ENCODE measurements at places on chromosomes 4 and X.

DNA sequence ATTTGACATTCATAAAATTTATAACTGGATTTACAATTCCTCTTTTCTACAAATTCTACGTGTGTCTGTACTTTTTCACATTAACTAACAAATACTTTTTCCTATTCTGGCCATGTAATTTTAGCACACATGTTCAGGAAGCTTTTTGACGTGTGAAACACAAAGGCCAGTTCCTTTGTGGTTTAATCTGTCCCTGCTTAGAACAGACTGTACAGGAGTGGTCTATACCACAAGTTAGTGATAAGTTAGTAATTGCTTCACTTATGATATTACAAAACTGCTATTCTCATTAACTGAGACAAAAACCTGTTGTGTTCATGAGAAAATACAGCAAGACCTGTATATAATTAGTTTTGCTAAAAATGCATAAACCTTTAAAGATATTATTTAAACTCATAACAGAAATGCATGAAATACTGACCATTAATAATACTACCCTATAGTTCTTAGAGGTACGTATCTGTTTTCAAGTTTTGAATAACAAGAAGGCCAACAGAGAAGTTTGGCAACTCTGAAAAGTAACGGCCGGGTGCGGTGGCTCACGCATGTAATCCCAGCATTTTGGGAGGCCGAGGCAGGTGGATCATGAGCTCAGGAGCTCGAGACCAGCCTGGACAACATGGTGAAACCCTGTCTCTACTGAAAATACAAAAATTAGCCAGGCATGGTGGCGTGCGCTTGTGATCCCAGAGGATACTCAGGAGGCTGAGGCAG, 13.7 kb upstream of the AREG start:
- DNase-seq = no peak

DNA sequence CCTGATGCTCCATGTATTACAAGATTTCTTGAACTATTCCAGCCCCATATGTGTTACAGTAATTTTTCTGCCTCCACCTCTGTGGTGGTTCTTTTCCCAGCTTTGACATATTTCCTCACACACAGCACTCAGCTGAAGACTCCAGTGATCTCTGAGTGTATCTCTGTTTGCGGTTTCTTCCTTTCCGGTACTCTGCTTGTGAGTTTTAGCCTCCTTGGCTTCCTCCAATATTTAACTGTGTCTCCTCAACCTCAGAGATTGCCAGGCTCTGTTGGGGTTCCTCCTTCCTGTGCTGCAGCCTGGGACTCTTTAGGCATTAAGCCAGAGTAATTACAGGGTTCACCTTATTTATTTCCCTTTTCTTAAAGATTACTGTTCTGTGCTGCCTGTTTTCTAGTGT, 73.2 kb downstream of the NFKB1 start:
- no peak for DNase-seq

DNA sequence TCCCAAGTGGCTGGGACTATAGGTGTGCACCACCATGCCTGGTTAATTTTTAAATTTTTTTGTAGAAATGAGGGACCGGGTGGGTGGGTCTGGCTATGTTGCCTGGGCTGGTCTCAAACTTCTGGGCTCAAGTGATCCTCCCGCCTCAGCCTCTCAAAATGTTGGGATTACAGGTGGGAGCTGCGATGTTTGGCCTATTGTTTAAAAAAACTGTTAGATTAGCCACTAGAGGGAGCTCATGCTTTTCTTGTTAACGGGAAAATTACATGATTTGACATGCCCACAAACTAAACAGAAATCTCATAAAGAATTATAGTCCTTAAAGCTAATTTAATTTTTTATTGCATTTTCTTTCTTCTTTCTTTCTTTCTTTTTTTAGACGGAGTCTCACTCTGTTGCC, 5.0 kb upstream of the SDAD1 start:
- DNase-seq = no peak

DNA sequence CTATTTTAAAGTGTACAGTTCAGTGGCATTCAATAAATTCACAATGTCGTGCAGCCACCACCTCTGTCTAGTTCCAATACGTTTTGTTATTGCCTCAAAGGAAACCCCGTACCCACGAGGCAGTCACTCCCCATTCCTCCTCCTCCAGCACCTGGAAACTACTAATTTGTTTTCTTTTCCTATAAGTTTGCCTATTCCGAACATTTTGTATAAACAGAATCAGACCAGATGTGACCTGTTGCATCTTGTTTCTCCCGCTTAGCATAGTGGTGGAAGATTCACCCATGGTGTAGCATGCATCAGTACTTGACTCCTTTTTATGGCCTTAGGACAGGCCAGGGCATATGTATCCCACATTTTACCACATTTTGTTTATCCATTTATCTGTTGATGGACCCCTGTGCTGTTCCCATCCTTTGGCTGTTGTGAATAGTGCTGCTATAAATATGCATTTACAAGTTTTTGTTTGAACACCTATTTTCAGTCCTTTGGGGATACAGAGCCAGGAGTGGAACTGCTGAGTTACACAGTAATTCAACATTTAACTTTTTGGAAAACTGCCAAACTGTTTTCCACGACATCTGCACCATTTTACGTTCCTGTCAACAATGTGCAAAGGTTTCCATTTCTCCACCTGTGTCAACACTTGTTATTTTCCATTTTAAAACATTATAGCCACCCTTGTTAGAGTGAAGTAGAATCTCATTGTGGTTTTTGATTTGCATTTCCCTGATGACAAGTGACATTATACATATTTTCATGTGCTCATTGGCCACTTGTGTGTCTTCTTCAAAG, 57.8 kb upstream of the STX18 start:
- no peak for DNase-seq

GRCh38 chrX:12811658-12812057, 20.4 kb downstream of the PRPS2 start:
- DNase-seq = no peak

- DNase-seq = no peak
These were observed 10.8 kb upstream of the GTPBP6 start for GRCh38 chrX:329291-329910.

- DNase-seq = no peak
These were observed 91.8 kb downstream of the PLAC1 start for GRCh38 chrX:134566506-134566905.

DNA sequence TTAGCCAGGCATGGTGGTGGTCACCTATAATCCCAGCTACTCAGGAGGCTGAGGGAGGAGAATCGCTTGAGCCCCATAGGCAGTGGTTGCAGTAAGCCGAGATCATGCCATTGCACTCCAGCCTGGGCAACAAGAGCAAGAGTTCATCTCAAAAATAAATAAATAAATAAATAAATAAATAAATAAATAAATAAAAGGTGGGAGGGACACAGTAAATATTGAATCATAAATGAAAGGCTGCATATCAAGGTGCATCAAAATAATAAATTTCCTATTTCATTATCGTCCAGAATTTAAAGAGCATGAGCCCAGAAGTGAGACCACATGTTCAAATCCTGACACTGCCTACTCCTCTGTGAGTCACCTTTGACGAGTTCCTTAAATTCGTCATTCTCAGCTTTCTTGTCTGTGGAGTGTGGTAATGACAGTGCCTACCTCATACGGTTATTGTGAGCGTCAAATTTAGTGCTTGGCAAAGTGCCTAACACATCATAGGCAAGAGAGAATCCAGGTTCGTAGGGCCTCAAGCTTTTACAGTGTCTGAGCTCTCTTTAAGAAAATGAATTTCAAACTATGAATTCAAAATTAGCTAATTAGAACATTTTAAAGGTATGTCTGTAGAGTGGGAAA, 49.9 kb downstream of the IL15 start:
- no peak for DNase-seq

DNA sequence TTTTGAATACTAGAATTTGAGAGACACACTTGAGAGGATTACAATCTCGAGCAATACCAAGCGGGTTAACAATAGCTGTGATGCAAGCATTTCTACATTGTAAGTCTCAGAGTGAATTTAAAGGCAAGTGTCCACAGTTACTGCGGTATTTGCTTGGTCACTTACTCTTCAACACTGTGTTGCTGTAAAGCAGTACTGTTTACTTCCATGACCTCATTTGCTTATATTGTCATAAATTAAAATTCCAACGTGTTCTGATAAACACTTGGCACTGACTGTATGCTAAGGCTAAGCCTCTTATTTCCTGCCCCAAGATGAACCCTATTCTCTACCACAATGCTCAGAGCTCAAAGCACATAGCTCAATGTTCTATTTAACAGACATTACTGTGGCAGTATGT, 11.1 kb downstream of the EXOC1L start:
- no peak for DNase-seq

DNA sequence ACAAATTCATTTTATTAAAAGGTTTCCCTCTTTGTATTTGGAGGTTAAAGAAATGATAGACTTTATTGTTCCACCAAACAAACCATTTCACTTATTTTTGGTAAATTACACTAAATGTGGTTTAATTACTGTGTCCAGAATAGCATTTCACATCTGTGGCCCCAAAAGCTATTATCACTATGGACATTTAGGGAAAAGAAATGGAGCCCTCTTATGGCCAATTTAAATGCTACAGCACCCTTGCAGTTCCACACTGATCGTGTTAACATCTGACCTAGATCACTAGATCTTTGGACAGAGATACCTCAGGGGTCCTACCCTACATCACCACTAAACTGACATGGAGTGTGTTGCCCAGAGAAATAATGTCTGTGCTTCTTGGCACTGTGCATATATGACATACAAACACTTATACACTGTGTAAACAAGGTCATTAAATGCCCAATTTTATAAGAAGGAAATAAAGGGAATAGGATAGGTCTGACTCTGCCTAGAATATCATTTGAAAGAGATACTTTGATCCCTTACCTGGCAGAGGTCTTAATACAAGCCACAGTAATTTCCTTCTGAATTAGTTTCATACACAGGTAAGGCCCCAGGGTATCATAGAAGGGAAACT, 163.9 kb downstream of the KDR start:
- DNase-seq = no peak

DNA sequence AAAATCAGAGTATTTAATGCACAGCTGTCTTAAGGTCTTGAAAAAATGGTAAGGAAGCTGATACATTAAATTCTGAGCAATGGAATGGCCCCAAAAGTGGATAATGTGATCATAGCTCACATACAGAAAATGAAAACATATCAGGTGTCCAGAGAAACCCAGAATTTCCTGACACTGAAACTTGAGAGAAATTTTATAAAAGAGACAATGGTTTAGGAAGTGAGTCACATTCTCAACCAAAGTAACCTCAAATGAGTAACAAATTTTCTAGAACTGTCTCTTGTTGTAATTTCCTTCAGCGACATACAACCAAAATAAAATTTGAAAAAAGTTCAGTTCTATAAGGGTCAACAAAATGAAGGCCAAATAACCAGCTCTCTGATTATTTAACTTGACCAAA, 37.4 kb upstream of the PACRGL start:
- DNase-seq = no peak

DNA sequence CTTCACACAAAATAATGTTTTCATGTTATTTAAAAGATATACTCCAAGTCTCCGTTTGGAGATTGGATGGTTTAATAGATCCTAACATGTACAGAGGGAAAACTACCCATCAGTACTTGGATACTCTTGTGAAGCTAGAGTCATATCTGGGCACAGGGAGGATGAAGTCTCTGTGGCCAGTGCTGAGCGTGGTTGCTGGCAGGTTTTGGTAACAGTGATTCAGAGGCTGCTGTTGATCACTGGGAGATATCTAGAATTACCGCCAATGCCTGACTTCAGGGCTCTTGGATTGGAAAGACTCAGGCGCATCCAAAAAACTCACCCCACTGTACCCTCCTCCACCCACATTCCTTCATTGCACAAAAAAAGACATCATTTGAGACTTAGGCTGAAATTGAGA, 107.2 kb upstream of the PGRMC2 start:
- DNase-seq = no peak

GRCh38 chr4:163693211-163693610, 198.7 kb downstream of the TMA16 start:
- no peak for DNase-seq

- DNase-seq = no peak
These were observed 3.1 kb downstream of the PPA2 start for GRCh38 chr4:105470766-105471165.

DNA sequence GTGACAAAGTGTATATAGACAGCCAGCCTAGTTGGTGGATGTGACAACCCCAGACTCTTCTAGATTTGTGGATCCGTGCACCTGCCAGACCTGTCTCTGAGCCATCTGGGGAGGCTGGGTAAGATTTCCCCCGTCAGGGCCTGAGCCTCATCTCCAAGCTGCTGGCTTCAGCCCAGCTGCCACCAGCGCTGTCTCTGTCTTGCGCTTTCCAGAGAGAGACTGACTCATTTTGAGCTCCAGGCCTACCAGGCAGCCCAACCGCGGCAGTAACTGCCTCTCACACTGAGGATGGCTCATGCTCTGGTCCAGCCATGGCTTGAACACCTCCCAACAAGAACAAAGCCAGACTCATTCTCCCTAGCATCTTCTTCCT, 26.4 kb downstream of the NOP14 start:
- no peak for DNase-seq

- DNase-seq = no peak
These were observed 226.9 kb upstream of the MID1 start for GRCh38 chrX:10847333-10847732.

- DNase-seq = peak; percentile 48
These were observed 20.1 kb upstream of the SASH3 start for GRCh38 chrX:129759576-129760061.

- DNase-seq = no peak
These were observed 15.0 kb upstream of the SLC25A5 start for GRCh38 chrX:119453202-119453601.

GRCh38 chrX:149916745-149917392, 12.5 kb upstream of the HSFX4 start:
- no peak for DNase-seq

DNA sequence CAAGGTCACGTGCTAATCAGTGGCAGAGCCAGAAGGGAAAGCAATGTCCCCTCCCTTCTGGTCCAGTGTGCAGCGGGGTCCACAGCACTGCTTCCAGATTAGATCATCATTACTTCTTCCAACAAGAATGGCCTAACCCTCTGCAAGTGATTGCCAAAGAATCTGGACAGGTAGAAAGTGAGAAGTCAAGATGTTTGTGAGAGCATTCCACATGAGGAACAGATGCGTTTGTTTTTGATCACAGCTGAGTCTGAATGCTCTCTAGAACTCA, 147.7 kb downstream of the SHROOM3 start:
- no peak for DNase-seq

GRCh38 chrX:124239324-124239723, 93.1 kb upstream of the TEX13D start:
- peak; percentile 14 for DNase-seq

DNA sequence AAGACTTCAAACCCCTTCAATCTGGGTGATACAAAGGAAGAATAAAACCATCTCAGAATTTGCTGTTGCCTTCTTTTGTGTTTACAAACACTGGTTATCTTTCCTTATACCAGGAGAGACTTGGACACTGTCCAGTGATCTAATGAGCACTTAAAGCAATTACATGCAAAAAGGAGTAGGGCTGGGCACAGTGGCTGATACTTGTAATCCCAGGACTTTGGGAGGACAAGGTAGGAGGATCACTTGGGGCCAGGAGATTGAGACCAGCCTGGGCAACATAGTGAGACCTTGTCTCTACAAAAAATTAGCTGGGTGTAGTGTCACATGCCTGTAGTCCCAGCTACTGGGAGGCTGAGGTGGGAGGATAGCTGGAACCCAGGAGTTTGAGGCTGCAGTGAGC, 95.7 kb upstream of the DRD5 start:
- no peak for DNase-seq
